Activated CD4-positive, alpha-beta T cell treated with anti-CD3 and anti-CD28 coated beads for 4 hours (primary cell): ENCODE measurements at places on chromosomes 16 and 17.

DNA sequence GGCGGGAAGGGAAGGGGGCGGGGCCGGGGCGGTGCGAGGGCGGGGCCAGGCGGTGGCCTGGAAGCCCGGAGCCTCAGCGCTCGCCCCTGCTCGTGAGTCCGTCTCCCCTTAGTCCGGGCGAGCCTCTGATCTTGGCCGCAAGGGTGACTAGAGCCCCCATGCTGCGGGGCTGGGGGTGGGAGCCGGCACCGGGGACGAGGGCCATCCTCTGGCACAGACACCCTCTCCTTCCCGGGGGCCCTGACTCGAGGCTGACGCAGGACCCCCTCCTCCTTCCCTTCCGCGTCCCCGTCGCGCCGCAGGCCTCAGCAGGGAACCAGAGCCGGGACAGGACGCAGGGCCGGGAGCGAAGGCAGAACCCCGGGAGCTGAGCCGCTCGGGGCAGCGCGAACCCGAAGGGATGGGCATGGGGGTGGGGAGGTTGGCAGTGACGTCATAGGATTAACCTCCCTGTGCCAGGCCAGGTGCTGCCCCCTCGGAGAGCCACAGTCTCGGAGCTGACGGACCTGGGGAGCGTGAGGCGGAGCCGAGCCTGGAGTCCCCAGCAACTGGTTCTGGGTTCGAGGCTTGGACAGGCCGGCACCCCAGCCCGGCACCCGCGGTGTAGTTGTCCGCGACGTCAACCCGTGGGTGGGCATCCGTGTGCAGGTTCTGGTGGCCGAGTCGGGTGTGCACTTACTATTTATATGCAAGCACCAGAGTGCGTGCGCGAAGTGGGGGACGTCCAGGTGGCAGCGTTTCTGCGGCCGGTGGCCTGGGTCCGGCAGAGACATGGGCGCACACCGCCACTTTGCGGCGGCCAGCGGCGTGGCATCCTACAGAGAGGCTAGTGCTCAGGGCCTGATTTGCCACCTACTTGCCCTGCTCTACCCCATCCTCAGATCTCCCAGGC is 503 bp upstream of the PLCD3 start:
- DNase-seq: peak; percentile 69

DNA sequence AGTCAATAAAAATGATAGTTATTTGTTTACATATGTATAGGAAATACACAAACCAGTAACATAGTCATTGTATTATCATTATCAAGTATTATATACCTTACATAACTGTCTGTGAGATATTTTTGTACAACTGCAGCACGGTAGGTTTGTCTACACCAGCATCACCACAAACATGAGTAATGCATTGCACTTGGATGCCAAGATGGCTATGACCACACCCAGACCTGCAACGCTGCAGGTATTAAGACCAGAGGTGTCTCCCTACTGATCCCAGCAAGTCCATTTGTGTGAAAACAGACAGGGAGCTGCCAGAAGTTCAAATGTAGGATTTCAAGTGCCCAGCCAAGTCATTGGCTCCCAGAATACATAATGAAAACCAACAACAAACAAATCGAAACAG is 34.2 kb upstream of the NOS2 start:
- no peak for DNase-seq

DNA sequence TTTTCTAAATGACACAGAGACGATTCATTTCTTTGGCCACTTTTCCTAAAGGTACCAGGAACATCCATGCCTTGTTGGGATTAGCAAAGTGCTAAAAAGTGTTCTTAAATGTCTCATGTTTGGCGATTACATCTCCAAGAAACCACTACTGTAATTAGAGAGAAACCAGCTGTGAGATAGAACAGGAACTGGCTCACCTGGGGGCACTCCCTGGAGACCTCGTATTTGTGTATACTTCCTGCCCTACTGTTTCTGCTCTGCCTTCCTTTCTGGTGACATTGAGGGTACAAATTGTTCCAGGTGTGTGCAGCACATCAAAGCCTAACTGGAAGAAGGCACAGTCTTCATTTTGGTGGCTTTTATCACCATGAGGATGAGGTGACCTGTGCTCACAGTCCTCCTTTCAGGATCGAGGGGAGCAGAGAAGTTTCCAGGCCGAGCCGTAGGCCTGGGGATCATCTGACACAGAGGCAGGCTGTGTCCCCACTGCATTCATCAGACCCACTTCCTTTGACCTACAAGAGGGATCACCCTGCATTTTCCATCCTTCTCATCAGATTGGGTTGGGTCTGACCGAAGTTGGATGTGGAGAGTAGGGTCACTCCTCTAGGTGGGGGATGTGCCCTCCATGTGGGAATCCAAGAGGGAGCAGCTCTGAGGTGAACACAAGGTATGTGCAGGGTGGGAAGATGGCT is 23.7 kb downstream of the CCL4 start:
- DNase-seq: no peak

DNA sequence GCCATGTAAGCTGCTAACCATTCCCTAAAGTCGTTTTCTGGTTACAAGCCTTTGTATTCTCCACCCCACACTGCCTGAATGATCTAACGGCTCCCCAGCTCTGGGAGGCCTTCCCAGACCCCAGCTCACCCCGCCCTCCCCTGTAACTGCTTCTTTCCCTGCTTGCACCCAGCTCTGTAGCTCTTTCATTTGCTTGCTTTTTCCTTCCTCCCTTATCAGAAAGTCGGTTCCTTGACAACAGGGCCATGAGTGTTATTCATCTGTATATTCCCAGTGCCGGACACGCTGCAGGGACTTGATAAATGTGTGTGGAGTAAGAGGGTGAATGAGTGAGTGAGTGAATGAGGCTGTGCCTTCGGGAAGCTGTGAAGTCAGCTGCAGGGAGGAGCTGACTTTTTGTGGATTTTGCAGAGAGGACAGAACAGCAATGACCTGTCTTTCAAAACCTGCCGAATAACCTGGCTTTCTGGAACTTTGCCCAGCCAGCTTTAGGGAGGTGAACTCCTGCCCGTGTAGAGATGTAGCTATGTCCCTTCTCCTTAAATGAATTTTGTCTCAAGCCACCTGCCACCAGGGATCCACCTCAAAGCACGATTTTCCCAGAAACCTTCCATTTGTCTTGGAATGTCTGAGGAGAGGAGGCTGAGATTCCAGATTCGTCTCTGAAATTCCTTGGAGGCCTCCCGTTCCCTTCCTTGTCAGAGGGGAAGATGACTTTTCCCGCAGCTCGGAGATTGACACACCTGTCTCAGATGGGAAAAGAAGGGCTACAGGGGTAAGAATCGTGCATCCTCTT is 20.0 kb upstream of the CACNG4 start:
- no peak for DNase-seq

- DNase-seq: no peak
Observed at GRCh38 chr16:57976331-57976796, 5.4 kb upstream of the CNGB1 start.

DNA sequence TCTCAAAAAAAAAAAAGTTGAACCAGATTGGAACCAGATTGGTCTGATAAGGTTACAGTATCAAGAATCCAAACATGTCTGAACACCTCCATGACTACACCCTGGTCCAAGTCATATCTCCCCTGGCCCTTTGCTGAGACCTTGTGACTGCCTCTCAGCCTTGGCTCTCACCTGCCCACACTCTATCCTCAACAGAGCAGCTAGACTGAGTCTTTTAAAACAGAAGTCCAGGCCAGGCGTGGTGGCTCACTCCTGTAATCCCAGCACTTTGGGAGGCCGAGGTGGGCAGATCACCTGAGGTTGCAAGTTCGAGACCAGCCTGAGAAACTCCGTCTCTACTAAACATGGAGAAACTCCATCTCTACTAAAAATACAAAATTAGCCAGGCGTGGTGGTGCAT is 91.7 kb downstream of the AIPL1 start:
- no peak for DNase-seq

GRCh38 chr17:41880130-41880529 is 14.9 kb upstream of the KLHL11 start:
- no peak for DNase-seq

GRCh38 chr16:28902909-28903308 is 22.1 kb downstream of the RABEP2 start:
- DNase-seq: no peak

- peak; percentile 24 for DNase-seq
Observed at GRCh38 chr17:66727634-66728570, 107.0 kb upstream of the CACNG5 start.

DNA sequence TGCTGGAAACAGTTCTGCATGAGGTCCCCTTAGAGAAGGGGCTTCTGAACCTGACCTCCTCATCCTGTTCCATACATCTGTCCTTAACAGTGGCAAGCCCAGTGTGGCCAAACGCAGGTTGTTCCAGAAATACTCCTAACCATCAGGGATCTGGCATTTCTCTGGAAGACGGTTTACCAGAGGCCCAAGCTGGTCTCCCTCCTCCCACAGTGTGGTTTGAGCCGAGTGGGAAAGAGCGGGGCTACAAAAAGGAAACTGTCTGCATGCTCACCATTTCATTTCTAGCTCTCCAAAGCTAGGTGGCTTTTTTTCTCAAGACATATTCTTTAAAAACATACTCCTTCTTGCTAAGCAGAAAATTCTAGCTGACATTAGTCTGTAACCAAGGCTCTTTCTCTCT is 6.0 kb downstream of the MXRA7 start:
- DNase-seq: no peak

DNA sequence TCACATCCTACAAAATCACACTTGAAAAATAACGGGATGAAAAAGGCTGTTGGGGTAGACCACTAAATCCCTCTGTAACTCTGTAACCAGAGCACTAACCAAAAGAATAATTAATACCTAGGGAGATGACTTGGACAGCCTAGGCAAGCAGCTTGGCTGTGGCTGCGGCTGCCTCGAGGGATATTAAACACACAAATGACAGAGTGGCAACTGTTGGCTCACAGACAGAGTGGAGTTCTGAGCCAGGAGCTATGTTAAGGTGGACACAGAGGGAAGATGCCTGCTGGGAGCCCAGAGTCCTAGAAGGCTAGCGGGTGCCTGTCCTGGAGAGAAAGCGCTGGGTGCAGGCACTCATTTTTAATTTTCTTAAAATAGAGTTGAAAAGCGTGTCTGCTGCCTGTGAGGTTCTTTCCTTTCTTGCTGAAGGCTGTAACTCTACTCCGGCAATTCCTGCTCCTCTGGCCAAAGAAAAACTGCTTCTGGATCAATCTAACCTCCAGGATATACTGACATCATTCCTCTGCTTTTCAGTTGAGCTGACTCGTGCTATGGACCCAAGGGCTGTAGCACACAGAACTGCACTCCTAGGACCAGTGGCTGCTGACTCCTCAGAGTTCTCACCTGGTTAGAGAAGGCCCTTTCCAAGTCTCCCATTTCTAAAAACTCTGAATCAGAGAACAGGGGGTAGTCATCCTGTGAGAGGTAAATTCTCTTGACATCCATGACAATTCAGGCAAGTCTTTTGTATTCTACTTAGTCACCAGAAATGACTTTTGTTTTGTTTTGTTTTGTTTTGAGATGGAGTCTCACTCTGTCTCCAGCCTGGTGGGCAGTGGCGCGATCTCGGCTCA is 147.9 kb downstream of the STX8 start:
- DNase-seq: no peak

- DNase-seq: no peak
Observed at GRCh38 chr17:29697371-29697770, 74.7 kb upstream of the CORO6 start.
